ENCODE measurements at places on chromosomes 7 and 10.
A peak's percentile ranks its signal among the peaks of the same experiment; 100 is the strongest.

GRCh38 chr10:91104193-91105041 lies 116.0 kb upstream of the PCGF5 start:
- DNase-seq = no peak

DNA sequence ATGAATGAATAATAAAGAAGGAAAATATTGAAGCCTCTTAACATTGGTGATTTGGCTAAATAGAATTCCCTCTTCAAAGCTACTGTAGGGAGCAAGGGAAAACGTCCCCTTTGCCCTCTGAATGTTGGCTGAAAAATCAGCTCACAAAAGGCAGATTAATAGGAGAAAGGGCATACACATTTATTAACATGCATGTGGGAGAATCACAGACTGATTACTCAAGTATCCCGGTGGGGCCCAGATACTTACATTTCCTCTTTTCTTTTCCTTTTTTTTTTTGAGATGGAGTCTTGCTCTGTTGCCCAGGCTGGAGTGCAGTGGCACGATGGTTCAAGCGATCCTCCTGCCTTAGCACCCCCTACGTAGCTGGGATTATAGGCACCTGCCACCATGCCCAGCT lies 68.5 kb downstream of the HK1 start:
- no peak for DNase-seq

- DNase-seq = no peak
These were observed 231.6 kb downstream of the TRIL start for GRCh38 chr7:28726555-28726954.

DNA sequence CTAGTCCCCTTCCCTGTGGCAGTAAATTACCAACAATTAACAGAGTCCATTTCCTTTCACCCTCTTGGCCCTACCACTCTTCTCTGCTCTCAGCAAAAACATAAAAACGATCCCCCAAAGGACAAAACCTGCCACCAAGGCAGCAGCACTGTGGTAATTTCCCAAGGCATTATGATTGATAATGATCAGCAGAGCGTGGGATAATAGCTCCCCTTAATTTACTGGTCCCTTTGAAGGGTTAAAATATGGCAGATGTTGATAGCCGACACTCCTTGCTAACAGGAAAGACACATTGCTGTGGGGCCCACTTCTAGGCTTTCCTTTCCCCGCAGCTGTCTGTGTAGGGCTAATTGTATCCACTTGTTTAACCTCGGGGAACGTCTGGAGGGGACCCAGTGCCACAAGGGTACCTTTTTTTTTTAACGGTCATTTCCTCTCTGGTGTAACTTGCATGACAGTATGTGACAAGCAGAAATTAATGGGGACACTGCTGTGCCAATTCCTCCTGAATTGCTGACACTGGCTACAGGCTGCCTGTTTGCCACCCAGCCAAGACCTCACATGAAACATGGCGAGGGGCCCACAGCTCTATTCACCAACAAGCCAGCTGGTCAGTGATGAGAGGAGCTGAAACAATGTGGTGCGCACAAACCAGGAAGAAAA lies 81.3 kb downstream of the CDK6 start:
- peak; percentile 94 for DNase-seq

GRCh38 chr7:33339074-33339790 lies 209.9 kb downstream of the BBS9 start:
- no peak for DNase-seq

DNA sequence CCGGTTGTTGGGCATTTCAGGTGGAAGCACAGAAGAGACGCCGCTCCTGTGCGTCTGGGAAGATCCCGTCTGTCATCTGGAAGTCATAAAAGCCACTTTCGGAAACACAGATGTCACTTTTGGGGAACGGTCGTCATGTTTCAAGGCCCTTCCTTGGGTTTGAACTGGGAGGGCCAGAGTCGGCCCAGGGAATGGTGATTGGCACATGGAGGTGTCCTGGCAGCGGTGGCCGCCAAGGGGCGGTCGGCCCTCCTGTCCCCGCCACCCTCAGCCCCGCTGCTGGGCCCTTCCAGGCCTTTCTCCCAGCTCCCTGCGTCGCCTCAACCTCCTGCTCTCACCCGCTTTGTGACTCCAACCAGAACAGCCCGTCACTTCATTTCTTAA lies 115.2 kb upstream of the SFMBT2 start:
- DNase-seq = no peak

DNA sequence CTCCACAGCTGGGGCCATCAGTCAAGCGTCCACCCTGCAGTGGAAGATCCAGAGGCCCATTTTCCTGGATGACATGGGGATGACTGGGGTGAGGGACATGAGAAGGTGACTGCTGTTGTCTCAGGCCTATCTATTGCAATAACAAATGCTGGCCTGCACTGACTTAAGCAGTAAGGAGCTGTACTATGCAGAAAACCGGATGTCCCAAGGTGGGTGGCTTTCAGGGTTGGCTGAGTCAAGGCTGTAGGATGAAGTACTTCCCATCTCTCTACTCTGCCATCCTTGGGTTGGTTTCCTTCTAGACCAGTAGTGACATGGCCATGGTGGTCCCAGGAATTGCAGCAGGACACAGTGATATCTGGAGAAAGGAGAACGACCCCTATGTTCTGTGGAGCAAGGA lies 48.1 kb downstream of the NEURL1 start:
- DNase-seq = no peak

DNA sequence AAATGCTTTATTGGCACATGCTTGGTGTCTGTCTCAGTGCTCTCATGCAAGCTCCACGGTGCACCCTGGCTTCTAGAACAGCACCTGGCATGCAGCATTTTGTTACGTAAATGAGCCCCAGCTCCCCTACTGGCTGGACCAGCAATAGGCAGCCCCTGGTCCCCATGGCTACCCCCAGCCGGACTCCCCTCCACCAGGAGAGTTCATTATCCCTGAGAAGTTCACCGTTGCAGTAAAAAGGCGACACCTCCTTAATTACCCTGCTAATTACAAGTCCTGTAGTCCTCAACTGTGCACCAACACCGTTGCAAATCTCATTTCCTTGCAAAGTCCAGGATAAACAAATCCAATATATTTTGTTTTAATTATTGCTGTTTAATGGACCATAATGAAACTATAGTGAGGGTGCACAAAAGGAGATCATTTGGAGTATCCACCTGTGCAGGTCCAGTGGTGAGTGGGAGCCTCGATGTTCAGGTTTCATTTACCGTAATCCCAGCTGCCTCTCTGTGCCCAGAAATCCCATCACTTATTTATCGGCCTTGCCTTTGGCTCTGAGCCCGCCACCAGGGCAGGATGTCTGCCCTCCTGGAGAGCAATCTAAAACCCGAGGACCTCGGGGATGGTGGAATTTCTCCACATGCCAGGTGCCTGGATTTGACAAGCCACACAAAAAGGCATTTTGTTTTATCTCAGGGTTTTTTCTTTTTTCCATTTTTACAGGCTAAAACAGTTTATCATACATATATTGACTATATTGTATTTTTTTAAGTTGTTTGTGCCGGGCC lies 12.8 kb upstream of the DRGX start:
- no peak for DNase-seq

DNA sequence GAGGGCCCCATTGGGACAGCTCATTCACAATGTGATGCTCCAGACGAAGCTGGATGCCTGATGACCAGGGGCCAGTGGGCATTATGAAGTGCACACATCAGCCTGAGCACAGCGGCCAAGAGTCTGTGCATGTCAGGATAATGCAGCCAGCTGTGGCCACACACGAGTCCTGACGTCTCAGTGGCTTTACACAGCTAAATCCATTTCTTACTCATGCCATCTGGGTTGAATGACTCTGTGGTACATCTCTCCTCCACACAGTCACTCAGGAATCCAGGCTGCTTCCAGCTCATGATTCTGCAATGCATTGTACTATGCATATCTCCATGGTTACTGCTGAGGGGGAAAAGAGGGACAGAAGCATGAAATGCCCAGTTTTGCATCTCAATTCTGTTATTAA lies 123.6 kb downstream of the PRLHR start:
- DNase-seq = no peak

GRCh38 chr7:66558201-66558641 lies 70.5 kb upstream of the KCTD7 start:
- no peak for DNase-seq

DNA sequence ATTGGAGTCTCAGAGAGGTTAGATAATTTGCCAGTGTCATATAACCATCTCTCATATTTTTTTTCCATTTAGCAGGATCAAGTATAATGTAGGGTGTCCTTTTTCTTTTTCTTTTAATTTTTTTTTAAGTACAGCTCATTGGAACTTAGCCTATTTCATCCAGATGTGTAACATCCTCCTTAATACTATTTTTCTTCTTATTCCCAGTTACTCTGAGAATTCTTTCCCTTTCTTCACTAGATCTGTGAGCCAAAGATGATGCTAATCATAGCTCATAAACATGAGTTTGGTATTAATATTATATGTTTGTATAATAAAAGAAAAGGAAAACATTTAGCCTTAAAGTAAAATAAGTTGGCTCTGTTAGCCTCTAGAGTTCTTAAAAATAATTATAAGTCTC lies 32.8 kb downstream of the PPP1R9A start:
- no peak for DNase-seq

GRCh38 chr10:62850646-62851045 lies 34.5 kb upstream of the EGR2 start:
- DNase-seq = no peak

DNA sequence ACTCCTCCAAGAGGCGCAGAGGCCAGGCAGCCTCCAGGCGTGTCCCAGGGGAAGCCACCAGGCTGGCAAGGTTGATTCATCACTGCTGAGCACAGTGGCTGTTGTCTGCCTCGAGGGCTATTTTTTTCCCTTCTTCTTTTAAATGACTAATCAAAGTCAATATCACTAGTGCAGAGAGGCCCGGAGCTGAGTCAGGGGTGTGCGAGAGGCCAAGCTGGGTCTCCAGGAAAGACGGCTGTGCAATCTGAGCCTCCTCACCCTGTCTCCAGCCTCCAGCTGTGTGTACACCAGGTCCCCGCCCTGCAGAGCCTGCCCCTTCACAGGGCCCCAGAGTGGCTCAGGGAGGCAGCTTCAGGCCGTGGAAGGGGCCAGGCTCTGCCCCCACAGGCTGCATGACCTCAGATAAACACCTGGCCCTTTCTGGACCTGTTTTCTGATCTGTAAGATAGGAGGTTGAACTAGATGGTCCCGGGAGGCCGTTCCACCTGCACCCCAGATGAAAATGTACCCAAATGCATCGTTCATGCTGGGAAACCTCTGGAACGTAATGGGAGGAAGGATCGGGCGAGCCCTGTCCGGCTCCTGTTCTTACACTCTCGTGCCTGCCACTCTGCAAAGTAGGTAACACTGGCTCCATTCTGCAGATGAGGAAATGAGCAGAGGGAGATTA lies 3.7 kb downstream of the STX1A start:
- no peak for DNase-seq

DNA sequence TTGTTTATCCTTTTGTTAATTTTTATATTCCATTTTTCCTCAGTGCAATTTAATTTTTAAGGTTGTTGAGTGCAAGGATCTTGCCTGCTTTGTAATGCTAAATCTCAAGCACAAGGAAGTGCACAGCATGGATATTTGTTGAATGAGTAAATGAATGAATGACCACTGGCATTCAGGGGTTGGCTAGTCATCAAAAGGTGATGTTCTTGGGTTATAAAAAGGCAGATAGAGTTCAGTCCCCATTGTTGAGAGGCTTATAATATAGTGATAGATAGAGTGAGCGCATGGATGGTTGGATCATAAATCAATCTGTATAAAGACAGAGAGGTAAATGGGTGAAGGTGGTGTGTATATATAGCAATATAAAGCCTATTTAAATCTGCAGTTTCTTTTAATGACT lies 193.2 kb upstream of the KLF6 start:
- DNase-seq = no peak

DNA sequence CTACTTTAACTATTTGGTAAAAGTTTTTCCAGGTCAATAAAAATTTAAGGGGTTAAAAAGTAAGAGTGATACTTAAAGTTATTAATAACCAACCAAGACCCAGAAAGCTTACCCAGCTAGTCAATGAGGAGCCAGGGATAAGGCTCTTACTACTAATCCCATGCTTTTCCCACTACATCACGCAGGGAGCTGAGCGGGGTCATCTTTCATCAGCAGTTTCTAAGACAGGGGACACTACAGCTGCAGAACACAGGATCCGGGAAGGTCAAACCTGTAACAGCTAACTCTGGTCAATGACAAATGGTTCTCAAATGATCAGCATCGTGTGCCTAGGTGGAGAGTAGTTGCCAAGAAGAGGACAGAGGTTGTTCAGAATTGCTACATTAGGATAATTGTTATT lies 65.1 kb downstream of the RSU1 start:
- no peak for DNase-seq

GRCh38 chr7:74441801-74442200 lies 11.9 kb upstream of the GTF2IRD1 start:
- DNase-seq = no peak

DNA sequence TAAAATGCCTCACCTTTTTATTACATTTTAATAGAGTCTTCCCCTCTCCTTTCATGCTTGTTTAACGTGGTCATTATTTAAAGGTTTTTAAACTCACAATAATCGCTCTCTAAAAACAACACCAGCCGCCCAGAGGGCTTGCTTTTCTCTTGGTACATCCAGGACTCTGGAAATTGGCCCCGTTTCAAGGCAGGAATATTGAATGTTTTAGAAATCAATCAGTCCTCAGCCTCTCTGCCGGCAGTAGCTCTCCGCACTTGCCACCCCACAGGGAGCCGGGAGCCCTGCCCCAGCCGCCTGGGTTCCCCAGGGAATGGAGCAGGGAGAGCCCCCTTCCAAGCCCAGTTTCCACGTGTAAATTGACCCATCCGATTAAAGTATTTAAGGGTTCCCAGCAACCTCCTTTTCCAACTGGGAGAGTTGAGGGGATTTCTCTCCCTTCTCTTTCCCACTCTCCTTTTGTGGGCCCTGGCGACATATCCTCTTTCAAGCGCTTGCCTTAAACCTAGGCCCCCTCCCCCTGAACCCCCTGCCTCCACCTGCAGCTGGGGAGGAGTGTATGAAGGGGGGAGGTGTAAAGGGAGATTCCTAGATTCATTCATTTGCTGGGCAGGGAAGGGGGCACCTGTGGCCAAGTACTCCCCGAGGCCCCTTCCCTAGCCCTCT lies 1.9 kb downstream of the FGF8 start:
- no peak for DNase-seq

DNA sequence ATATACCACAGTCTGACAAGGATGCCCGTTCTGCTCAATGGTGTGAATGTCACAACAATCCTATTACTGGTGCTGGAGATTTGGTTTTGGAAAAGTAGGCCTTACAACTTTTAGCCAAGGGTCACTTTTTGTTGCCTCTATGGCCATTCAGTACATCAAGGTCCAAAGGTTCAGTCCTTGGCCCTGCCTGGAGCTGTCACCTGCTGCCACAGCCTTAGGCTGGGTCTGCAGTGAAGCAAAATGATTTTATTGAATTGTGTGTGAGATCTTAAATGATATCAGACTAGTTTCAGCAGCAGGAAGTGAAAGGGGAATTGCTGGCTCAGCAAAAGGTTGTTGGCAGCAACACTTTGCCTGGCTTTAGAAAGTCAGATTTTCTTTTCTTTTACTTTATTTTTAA lies 427.6 kb downstream of the THSD7A start:
- no peak for DNase-seq

DNA sequence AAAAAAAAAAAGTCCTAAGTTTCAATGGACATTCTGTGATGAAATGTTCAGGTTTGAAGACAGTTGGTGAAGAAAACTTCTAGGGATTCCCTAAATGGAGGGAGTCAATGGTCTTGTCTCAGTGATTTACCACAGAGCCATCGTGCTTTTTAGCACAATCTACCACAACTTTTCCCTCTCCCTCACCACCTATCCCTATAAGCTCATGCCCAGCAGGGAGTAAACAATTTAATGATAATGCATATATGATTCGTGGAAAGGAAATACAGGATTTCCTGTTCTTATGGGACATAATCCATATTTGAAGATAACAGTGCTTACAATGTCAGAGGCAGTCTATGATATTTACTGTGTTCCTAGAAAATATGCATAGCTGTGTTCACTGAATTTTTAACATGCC lies 38.4 kb upstream of the CD36 start:
- no peak for DNase-seq

All from cerebellar cortex (tissue), 1 donor.